Suppressor macrophage treated with lipopolysaccharide for 1 hour (primary cell): ENCODE measurements at places on chromosomes 13 and 19.

- no peak for DNase-seq
These were observed 136.5 kb downstream of the RAP2A start for GRCh38 chr13:97570442-97570841.

DNA sequence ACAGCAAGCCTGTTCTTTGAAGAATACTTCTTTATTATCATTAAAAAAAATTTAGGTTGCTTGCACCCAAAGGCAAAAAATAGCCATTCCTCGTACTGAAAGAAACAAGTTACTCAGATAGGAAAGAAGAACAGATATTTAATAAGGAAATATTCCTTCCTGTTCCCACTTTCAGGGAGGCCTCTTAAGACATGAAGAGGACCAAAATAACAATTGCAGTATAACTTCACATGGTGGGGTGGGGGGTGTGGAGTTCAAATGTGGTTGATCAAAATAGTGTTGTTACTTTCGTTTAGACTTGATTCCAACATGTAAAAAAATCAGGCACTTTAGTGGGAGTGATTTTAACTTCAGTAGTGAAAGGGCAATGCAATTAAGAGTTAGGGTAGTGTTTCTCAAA, 3.6 kb downstream of the RGCC start:
- DNase-seq = no peak

DNA sequence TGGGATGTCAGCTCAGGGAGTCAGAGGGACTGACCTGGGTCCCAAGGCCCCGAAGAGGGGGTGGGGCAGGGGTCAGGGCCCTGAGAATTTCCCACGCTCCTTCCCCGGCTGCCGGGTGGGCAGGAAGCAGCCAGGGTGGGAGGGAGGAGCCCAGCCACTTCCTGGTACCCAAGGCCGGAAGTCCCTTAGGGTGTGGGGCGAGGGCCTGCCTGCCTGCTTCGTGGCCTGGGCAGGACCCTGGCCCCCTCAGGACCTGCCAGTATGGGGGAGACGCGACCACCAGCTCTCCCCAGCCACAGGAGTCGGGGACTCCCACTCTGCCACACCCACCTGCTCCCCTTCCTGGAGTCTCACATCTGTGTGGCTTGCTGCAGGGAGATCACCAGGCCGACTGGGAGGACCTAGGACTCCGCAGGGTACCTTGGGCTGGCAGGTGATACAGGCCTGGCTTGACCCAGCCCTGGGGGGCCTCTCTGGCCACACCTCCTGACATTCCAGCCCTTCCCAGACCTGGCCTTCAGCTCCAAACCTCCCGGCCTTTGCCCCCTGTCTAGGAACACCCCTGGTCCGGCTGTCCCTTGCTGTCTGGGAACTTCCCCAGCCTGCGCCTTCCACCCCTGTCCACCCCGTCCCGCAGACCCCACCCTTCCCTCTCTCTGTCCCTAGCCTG, 9.8 kb upstream of the CIRBP start:
- DNase-seq = peak; percentile 59

- DNase-seq = no peak
These were observed 16.9 kb downstream of the DPY19L3 start for GRCh38 chr19:32422435-32422834.
